Common myeloid progenitor, CD34-positive (primary cell): ENCODE measurements at places on chromosomes 1 and 21.
A peak's percentile ranks its signal among the peaks of the same experiment; 100 is the strongest.

GRCh38 chr1:97499667-97500066, 421.2 kb downstream of the DPYD start:
- no peak overlapping the region for H3K4me3 ChIP-seq
- peaks cover 9% of the 10 kb centered on the region for H3K36me3 ChIP-seq
- no peaks in the 10 kb centered on the region for H3K4me1 ChIP-seq
- no peak for DNase-seq
- H3K27me3 ChIP-seq: no peaks in the 10 kb centered on the region

DNA sequence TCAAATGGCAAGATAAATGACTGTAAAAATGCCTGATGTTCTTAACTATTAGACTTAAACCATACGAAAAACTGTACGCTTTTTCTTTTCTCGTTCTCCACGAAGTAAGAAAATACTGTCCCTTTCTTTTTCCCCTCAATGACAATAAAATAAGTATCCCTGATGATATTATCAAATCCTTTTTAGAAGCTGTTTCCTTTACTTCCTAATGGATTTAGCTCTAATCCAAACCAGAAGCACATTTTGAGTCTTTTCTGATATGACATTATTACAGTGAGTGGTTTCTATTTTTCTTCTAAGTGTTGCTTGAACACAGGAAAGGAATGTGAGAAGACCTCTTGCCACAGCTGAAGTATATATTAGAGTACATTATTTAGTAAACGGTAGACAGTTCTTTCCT, 32.4 kb downstream of the DNM3 start:
- H3K27me3 ChIP-seq: no peaks in the 10 kb centered on the region
- H3K4me1 ChIP-seq: peaks cover 3% of the 10 kb centered on the region
- no peak overlapping the region for H3K27ac ChIP-seq
- no peaks in the 10 kb centered on the region for H3K36me3 ChIP-seq
- no peak overlapping the region for H3K4me3 ChIP-seq

- peak overlapping the region; percentile 9 for H3K4me3 ChIP-seq
- peak; percentile 83 for DNase-seq
- no peak overlapping the region for H3K27ac ChIP-seq
- no peaks in the 10 kb centered on the region for H3K27me3 ChIP-seq
Observed at GRCh38 chr1:36350659-36351226, 27.3 kb upstream of the EVA1B start.

GRCh38 chr1:65344171-65344814, 35.0 kb downstream of the DNAJC6 start:
- no peak for DNase-seq
- no peaks in the 10 kb centered on the region for H3K36me3 ChIP-seq
- no peaks in the 10 kb centered on the region for H3K4me1 ChIP-seq
- H3K27me3 ChIP-seq: no peaks in the 10 kb centered on the region

- no peaks in the 10 kb centered on the region for H3K27me3 ChIP-seq
- no peak for DNase-seq
- H3K27ac ChIP-seq: no peak overlapping the region
Observed at GRCh38 chr1:39170731-39171667, 33.5 kb upstream of the MACF1 start.

- H3K4me1 ChIP-seq: no peaks in the 10 kb centered on the region
- DNase-seq: no peak
- H3K27ac ChIP-seq: no peak overlapping the region
- no peaks in the 10 kb centered on the region for H3K36me3 ChIP-seq
Observed at GRCh38 chr1:41622402-41622801, 137.9 kb upstream of the EDN2 start.

DNA sequence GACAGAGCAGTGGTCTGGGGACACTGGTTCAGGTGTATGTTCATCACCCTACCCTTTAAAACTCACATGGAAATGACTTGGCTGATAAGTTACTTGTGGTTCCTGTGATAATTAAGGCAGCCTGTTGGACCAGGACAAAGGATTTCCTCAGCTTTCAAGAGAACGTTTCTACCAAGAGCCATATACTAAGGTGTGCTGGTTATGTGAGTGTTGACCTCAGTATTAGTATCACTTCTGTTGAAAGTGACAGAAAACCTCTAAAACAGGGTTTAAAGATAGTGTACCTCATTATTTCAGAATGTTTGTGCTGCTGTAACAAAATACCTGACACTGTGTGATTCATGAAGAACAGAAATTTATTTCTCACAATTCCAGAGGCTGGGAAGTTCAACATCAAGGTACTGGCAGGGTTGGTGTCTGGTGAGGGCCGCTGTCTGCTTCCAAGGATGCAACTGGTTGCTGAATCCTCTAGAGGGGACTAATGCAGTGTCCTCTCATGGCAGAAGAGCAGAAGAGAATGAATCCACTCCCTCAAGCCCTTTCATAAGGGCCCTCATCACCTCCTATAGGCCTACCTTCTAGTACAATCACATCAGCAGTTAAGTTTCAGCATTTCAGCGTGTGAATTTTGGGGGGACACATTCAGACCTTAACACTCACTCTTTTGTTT, 54.9 kb downstream of the UCK2 start:
- no peak for DNase-seq
- no peak overlapping the region for H3K27ac ChIP-seq
- no peaks in the 10 kb centered on the region for H3K36me3 ChIP-seq
- H3K27me3 ChIP-seq: no peaks in the 10 kb centered on the region
- no peak overlapping the region for H3K4me3 ChIP-seq

DNA sequence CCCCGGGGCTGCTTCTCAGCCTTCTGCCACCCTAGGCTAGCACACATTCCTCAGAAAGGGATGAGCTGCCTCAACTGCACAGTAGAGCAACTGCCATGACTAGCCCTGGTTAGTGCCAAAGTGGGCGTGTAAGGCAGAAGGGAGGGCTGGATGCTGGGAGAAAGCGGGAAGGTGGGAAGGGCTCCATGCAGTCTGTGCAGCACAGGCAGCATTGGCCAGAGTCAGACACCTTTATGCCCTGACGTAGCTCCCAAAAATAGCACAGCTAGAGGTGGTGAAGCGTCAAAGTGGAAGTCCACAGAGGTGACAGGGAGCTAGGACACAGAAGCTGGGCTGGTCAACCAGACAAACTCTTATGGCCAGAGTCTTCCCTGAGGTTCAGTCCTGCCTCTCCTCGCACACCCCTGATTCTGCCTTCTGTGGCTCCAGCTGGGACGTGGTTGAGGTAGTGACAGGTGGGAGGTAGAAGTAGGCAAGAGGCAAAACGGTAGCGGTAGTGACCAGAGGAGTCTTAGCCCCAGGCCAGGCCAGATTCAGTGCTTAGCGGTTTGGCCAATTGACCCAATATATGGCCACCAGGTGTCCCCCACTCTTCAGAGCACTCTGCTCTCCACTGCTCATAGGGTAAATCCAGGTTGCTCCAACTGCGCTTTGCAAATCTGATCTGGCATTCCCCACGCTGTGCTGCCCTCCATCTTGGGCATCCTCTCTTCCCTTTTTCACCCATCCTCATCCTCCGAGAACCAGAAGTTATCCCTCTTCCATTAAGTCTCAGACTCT, 45.6 kb downstream of the DDX20 start:
- H3K4me3 ChIP-seq: no peak overlapping the region
- H3K4me1 ChIP-seq: no peaks in the 10 kb centered on the region
- H3K36me3 ChIP-seq: no peaks in the 10 kb centered on the region

- no peak overlapping the region for H3K27ac ChIP-seq
- no peaks in the 10 kb centered on the region for H3K36me3 ChIP-seq
- no peak overlapping the region for H3K4me3 ChIP-seq
- no peak for DNase-seq
- H3K4me1 ChIP-seq: no peaks in the 10 kb centered on the region
Observed at GRCh38 chr1:54581621-54582035, 33.6 kb downstream of the ACOT11 start.

DNA sequence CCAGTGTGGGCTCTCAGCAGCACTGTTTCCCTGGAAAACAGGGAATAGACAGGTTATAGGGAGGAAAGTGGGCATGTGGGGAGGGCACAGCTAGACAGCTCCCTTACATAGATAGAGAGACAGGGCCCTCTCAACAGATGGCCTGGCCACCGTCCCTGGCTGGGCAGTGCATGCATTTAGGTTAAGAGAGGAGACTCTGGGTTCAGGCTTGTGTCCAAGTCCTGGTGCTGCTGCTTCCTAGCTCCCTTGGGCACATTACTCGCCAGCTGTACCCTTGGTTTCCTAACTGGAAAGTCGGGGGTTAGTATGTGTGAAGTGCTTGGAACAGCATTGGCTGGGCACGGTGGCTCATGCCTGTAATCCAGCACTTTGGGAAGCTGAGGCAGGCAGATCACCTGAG, 9.1 kb downstream of the PLOD1 start:
- no peaks in the 10 kb centered on the region for H3K4me1 ChIP-seq
- H3K27ac ChIP-seq: no peak overlapping the region
- no peak for DNase-seq
- H3K36me3 ChIP-seq: no peaks in the 10 kb centered on the region
- no peak overlapping the region for H3K4me3 ChIP-seq

DNA sequence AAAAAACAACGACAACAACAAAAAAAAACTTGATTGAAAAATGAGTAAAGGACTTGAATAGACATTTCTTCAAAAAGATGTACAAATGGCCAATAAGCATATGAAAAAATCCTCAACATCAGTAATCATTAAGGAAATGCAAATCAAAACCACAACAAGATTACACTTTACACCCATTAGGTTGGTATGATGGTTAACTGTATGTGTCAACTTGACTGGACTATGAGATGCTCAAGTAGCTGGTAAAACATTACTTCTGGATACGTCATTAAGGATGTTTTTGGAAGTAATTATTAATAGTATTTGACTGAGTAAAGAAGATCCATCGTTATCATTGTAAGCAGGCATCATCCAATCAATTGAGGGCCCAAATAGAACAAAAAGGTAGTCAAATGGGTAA, 34.9 kb upstream of the LYPLAL1 start:
- H3K4me1 ChIP-seq: no peaks in the 10 kb centered on the region
- DNase-seq: no peak
- H3K36me3 ChIP-seq: no peaks in the 10 kb centered on the region
- no peak overlapping the region for H3K27ac ChIP-seq
- H3K27me3 ChIP-seq: no peaks in the 10 kb centered on the region

- peak overlapping the region; percentile 84 for H3K4me3 ChIP-seq
- H3K27ac ChIP-seq: peak overlapping the region; percentile 99
- DNase-seq: peak; percentile 55
- H3K27me3 ChIP-seq: no peaks in the 10 kb centered on the region
Observed at GRCh38 chr1:224329484-224329841, 509 bp downstream of the NVL start.

GRCh38 chr1:214305164-214305751, 24.3 kb downstream of the SMYD2 start:
- DNase-seq: no peak
- no peaks in the 10 kb centered on the region for H3K36me3 ChIP-seq
- peaks cover 10% of the 10 kb centered on the region for H3K4me1 ChIP-seq
- no peaks in the 10 kb centered on the region for H3K27me3 ChIP-seq
- H3K27ac ChIP-seq: no peak overlapping the region

- DNase-seq: no peak
- no peaks in the 10 kb centered on the region for H3K36me3 ChIP-seq
- H3K27ac ChIP-seq: no peak overlapping the region
Observed at GRCh38 chr1:183318433-183318832, 99.7 kb downstream of the NMNAT2 start.

- H3K36me3 ChIP-seq: no peaks in the 10 kb centered on the region
- no peak for DNase-seq
- H3K4me1 ChIP-seq: no peaks in the 10 kb centered on the region
- no peak overlapping the region for H3K4me3 ChIP-seq
- H3K27me3 ChIP-seq: no peaks in the 10 kb centered on the region
Observed at GRCh38 chr1:17665054-17665453, 90.1 kb upstream of the ACTL8 start.

GRCh38 chr1:10553118-10553517, 78.4 kb downstream of the PEX14 start:
- H3K36me3 ChIP-seq: no peaks in the 10 kb centered on the region
- H3K4me3 ChIP-seq: no peak overlapping the region
- H3K27me3 ChIP-seq: no peaks in the 10 kb centered on the region
- H3K27ac ChIP-seq: no peak overlapping the region

DNA sequence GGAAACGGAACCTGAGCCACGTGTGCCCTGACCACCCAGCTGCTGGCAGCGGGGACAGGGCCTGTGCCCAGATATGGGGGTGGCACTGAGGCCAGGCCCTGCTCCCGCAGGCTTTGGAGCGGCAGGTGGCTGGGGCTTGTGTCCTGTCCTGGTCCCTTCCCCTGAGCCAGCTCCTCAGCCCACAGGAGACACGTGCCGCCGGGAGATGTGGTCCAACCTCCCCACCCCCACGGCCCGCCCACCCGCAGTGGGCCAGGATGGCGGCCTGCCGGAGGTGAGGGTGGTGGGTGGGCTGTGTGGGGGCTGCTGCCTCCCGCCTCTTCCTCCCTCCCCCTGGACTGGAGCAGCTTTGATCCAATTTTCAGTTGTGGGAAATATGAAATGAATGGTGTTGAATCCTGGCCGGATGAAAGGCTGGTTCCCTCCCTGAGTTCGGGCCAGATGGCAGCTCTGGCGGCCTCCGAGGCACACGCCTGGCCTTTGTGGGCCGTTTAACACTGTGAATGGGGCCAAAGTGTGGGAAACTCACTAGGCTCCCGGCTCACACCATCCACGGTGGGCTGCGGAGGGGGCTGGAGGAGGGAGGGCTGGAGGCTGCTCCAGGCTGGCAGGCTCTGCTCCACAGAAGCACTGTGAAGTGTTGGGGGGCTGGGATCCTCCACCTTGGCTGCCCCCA, 2.6 kb upstream of the HES5 start:
- no peak overlapping the region for H3K27ac ChIP-seq
- DNase-seq: no peak
- H3K36me3 ChIP-seq: no peaks in the 10 kb centered on the region
- H3K27me3 ChIP-seq: peaks cover 47% of the 10 kb centered on the region

DNA sequence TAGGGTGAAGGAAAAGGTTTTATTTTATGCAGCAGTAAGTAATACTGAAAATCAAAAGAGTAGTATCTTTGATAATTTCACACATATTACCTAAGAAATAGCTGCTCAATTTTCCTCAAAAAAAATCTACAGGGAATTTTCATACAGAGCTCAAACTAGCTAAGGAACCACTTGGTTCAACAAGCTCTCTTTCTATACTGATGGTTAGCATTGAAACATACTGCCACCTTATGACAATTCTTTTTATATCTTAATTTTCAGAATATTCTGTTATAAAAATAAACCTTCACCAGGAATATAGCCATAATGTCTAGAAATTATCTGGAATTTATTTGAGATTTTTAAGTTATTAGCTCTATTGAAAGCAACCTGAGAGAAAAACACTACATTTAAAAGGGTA, 142.1 kb downstream of the DPYD start:
- H3K36me3 ChIP-seq: peaks cover 10% of the 10 kb centered on the region
- no peak for DNase-seq
- H3K27me3 ChIP-seq: no peaks in the 10 kb centered on the region
- no peaks in the 10 kb centered on the region for H3K4me1 ChIP-seq
- no peak overlapping the region for H3K4me3 ChIP-seq

DNA sequence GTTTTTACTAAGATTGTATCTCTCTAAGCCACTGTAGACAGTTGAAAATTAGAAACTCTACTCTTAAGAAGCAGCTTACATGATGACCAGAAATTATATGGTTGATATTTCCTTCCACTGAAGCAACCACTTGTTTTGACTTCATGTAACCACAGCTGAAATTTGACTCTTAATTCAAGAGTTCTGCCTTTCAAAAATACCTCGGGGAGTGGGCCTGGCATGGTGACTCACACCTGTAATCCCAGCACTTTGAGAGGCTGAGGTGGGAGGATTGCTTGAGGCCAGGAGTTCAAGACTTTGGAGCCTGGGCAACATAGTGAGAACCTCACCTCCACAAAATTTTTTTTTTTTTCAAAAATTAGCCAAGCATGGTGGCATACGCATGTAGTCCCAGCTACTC, 4.3 kb downstream of the AMPD1 start:
- H3K27me3 ChIP-seq: peaks cover 3% of the 10 kb centered on the region
- no peak for DNase-seq
- no peak overlapping the region for H3K27ac ChIP-seq
- H3K4me1 ChIP-seq: no peaks in the 10 kb centered on the region
- H3K36me3 ChIP-seq: no peaks in the 10 kb centered on the region

- no peaks in the 10 kb centered on the region for H3K27me3 ChIP-seq
- H3K27ac ChIP-seq: no peak overlapping the region
- no peaks in the 10 kb centered on the region for H3K36me3 ChIP-seq
- no peak overlapping the region for H3K4me3 ChIP-seq
- peaks cover 6% of the 10 kb centered on the region for H3K4me1 ChIP-seq
Observed at GRCh38 chr1:208227366-208227765, 16.8 kb downstream of the PLXNA2 start.
